ENCODE measurements at places on chromosomes 1 and 21. TPM values are rescaled to one million over a fixed set of nuclear protein-coding genes. Genes with fewer than 3 reads are reported as not detected.

BCAS2 gene
- 67.4 TPM for total RNA-seq

- peaks cover 25% of the 10 kb centered on the region for H3K27me3 ChIP-seq
- H3K36me3 ChIP-seq: no peaks in the 10 kb centered on the region
- H3K4me1 ChIP-seq: no peaks in the 10 kb centered on the region
- H3K27ac ChIP-seq: no peak overlapping the region
These were observed 20.8 kb downstream of the KCNJ15 start for GRCh38 chr21:38277501-38278131.

GRCh38 chr1:179228783-179229213 is 679 bp downstream of the ABL2 start:
- H3K27me3 ChIP-seq: no peaks in the 10 kb centered on the region
- peak; percentile 44 for DNase-seq
- peak overlapping the region; percentile 94 for H3K4me3 ChIP-seq
- H3K27ac ChIP-seq: peak overlapping the region; percentile 83

GRCh38 chr1:101739146-101739545 is 257.6 kb downstream of the OLFM3 start:
- H3K27me3 ChIP-seq: no peaks in the 10 kb centered on the region
- no peaks in the 10 kb centered on the region for H3K4me1 ChIP-seq
- H3K27ac ChIP-seq: no peak overlapping the region
- no peaks in the 10 kb centered on the region for H3K36me3 ChIP-seq
- no peak for DNase-seq

- no peak for DNase-seq
- H3K36me3 ChIP-seq: no peaks in the 10 kb centered on the region
- no peaks in the 10 kb centered on the region for H3K27me3 ChIP-seq
- peaks cover 15% of the 10 kb centered on the region for H3K4me1 ChIP-seq
- no peak overlapping the region for H3K4me3 ChIP-seq
- no peak overlapping the region for H3K27ac ChIP-seq
These were observed 85.5 kb upstream of the ERRFI1 start for GRCh38 chr1:8111560-8111959.

Data from A673 (cell line).